ENCODE measurements at places on chromosomes 6 and 20.

- H3K27me3 ChIP-seq: no peaks in the 10 kb centered on the region
- H3K36me3 ChIP-seq: no peaks in the 10 kb centered on the region
- peaks cover 22% of the 10 kb centered on the region for H3K4me1 ChIP-seq
- H3K4me3 ChIP-seq: peak overlapping the region; percentile 70
Measured at GRCh38 chr6:135054226-135054568, 425 bp downstream of the HBS1L start.

GRCh38 chr6:158694913-158695312, 45.1 kb downstream of the SYTL3 start:
- no peak overlapping the region for H3K27ac ChIP-seq
- no peaks in the 10 kb centered on the region for H3K36me3 ChIP-seq
- DNase-seq: no peak
- no peak overlapping the region for H3K4me3 ChIP-seq

GRCh38 chr6:39965751-39966150, 31.5 kb upstream of the MOCS1 start:
- no peaks in the 10 kb centered on the region for H3K27me3 ChIP-seq
- H3K27ac ChIP-seq: no peak overlapping the region
- no peaks in the 10 kb centered on the region for H3K4me1 ChIP-seq
- no peak for DNase-seq
- no peak overlapping the region for H3K4me3 ChIP-seq
- no peaks in the 10 kb centered on the region for H3K36me3 ChIP-seq

- H3K4me1 ChIP-seq: no peaks in the 10 kb centered on the region
- H3K36me3 ChIP-seq: no peaks in the 10 kb centered on the region
- no peaks in the 10 kb centered on the region for H3K27me3 ChIP-seq
- H3K27ac ChIP-seq: no peak overlapping the region
Measured at GRCh38 chr20:52757411-52757810, 214.7 kb upstream of the TSHZ2 start.

- no peaks in the 10 kb centered on the region for H3K36me3 ChIP-seq
- no peak for DNase-seq
- no peaks in the 10 kb centered on the region for H3K27me3 ChIP-seq
- H3K27ac ChIP-seq: no peak overlapping the region
Measured at GRCh38 chr6:156627524-156627923, 149.7 kb upstream of the ARID1B start.

DNA sequence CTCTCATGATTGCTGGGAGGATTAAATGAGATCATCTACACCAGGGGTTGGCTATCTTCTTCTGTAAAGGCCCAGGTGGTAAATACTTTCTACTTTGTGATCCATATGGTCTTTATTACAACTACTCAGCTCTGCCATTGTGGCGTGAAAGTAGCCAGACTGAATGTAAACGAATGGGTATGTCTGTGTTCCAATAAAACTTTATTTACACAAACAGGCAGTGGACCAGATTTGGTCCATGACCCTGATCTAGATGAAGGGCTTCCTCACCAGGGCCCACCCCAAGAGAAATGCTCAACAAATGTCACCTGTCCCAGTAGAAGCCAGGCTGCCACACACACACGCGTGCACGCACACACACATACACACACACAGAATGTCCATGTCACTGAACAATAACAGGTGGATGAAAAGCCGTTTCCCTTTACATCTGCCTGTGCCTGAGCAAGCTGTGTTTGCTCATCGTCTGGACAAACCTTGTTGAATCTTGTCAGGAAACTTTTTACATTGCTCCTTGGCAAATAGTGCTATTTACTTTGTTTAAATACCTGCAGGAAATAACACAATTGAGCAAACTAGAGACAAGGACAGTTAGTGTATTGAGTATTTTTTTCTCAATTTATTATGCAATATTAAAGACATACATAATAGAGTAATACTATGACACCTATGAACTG, 114.3 kb downstream of the EYA2 start:
- H3K4me1 ChIP-seq: no peaks in the 10 kb centered on the region
- no peaks in the 10 kb centered on the region for H3K36me3 ChIP-seq
- no peaks in the 10 kb centered on the region for H3K27me3 ChIP-seq
- DNase-seq: no peak
- H3K27ac ChIP-seq: no peak overlapping the region
